AG09309 (cell line): ENCODE measurements at places on chromosomes 16 and 17.

GRCh38 chr17:8935191-8935590, 30.3 kb downstream of the PIK3R5 start:
- no peak for DNase-seq

DNA sequence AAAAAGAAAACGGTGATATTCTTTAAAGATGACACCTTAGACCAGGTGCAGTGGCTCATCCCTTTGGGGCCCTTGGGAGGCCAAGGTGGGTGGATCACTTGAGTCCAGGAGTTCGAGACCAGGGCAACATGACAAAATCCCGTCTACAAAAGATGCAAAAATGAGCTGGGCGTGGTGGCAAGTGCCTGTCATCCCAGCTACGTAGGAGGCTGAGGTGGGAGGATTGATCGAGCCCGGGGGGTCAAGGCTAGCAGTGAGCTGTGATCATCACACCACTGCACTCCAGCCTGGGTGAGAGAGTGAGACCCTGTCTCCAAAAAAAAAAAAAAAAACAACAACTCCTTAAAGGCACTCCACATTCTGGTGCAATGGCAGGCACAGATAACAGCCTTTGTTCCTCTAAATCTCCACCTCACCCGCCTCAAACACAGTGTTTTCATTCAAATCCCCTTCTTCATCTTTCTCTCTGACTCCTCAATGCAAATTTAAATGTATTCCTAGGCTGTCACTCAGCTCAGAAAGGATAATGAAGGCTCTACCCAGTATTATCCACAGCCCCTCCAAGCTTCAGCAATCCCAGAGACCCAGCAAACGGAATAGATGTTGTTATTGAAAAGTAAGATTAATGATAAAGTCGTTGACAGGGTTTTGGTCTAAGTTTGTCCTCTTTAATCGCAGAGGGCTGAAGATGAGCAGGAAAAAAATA, 56.2 kb upstream of the CACNG5 start:
- no peak for DNase-seq

GRCh38 chr17:81714412-81715106, 2.5 kb downstream of the SLC25A10 start:
- DNase-seq = no peak

GRCh38 chr16:49631187-49632041, 224.5 kb downstream of the ZNF423 start:
- peak; percentile 61 for DNase-seq

- DNase-seq = no peak
Observed at GRCh38 chr17:5661491-5662125, 77.3 kb upstream of the NLRP1 start.

- no peak for DNase-seq
Observed at GRCh38 chr17:60398227-60398959, 6.5 kb upstream of the USP32 start.

GRCh38 chr17:74011966-74012365, 191.5 kb upstream of the RPL38 start:
- DNase-seq = no peak

GRCh38 chr17:19614900-19615299, 33.7 kb upstream of the ALDH3A2 start:
- no peak for DNase-seq

DNA sequence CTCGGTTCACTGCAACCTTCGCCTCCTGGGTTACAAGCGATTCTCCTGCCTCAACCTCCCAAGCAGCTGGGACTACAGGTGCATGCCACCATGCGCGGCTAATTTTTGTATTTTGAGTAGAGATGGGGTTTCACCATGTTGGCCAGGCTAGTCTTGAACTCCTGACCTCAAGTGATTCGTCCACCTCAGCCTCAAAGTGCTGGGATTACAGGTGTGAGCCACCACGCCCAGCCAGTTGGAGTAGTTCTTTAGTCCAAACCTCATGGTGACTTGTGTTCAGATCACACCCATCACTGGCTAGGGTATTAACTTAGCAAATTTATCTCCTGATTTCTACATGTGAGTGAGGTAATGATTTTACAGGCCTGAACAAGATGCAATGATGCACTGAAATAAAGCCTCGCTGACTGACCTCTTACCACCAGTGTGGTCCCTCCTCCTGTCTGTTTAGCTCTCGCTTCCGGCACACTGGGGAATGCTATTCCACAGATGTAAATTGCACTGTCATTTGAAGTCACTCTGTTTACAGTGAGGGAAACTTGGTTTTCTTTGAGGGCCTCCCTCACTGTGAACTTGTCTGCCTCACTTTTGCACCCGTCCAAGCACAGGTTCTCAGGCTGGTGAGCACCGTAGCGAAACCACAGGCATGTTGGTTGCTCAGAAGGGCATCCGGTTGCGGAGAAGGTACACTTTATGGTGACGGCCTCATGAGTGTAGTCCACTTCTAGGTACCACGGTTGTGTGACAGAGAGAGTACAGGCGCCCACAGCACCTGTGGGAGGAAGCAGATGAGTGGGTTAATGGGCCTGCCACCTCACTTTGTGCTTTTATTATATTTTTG, 5.5 kb downstream of the IGSF6 start:
- DNase-seq = no peak

- no peak for DNase-seq
Observed at GRCh38 chr16:4309833-4310266, 6.0 kb upstream of the GLIS2 start.

DNA sequence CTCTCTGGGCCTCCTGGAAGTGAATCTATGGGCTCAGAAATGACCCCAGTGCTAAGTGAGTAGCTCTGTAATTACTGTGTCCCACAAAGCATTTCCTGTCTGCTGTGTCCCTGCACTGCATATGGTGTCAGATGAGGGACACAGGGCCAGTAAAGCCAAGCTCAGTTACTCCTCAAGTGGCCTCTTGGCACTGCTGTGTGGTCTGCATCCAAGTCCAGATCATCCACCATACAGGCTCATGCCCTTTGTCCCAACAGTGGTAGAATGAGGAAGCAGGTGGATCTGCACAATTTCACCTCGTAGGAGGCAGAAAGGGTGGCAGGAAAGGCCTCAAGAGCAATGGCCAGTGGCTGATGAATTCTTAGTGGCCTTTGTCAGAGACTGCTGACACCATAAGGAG, 146.8 kb downstream of the SOX9 start:
- no peak for DNase-seq

- no peak for DNase-seq
Observed at GRCh38 chr17:47741793-47742145, 8.7 kb downstream of the TBX21 start.

GRCh38 chr17:75110234-75110937, 617 bp downstream of the ARMC7 start:
- no peak for DNase-seq

- DNase-seq = no peak
Observed at GRCh38 chr16:69368866-69369265, 16.9 kb downstream of the TERF2 start.

DNA sequence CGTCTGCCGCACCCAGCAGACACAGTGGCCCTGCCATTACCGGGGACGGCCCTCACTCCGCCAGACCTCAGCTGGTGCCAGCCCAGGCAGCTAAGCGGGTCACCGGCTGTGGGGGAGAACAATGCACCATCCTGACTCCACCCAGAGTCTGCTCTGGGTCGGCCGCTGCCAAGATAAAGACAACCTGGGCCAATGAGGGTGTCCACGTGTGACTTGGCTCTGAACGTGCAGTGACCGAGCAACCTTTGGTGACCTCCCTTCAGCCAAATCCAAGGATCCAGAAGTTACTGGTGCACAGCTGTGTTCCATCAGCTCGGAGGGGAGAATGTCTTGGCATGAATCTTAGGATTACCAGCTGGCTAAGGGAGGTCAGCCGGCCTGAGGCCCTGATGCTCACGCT, 155.9 kb downstream of the NTN1 start:
- DNase-seq = no peak

- DNase-seq = no peak
Observed at GRCh38 chr16:976389-976931, 5.1 kb upstream of the SOX8 start.

- DNase-seq = no peak
Observed at GRCh38 chr16:88069397-88070168, 118.3 kb downstream of the BANP start.

DNA sequence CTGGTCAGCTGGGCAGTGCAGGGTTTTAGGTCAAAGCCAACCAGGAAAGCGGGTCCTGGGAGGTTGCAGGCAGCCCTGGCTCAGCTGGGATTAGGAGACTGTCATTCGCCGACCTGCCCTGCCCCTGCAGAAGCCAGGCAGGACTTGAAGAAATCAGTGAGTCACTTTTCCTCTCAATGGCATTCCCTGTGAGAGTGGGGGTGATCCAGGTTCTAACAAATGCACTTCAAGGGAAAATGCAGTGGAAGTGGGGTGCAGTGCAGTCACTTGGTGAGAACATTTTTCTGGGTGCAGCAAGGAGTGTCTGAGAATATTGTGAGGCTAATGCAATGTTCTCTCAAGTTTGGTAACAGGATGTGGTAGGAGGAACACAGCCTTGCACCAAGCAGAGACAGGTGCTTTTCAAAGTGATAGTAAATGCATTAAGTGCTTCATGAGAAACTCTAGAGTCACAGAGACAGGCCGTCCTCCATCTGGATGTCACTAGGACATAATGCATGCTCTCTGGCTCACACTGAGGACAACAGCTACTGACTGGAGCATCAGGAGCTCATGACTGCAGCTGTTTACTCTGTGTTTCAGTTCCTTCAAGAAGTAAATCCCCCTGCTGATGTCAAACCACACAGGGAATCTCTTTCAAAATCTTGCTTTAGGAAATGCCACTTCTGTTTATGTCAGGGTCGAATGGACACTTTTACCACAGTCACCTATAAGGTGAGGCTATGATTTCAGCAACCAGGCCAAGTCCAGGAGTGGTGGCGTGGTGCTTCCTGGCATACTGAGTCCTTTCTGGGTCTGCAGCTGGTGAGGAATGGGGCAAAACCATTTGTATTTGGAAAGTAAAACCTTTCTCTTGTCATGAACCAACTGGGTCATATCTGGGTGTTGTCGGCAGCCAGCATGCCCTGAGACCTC, 16.7 kb downstream of the CDK5R1 start:
- DNase-seq = no peak

DNA sequence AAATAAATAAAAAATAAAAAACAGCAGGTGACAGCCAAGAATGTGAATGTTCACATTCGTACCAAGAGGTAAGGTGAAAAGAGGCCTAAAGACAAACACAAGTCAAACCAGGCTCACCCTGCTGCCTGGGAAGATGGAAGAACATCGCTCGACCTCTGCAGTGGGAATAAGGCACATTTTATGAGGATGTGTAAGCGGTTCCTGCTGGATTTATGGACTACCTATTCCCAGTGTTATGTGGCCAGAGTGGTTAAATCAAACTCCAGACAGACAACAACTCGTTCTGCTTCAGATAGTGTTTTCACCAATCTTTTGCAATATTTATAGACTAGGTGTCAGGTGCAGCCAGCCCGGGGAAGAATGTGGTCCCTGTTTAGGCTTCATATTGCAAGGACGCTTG, 215.0 kb upstream of the HSBP1 start:
- DNase-seq = no peak

- no peak for DNase-seq
Observed at GRCh38 chr17:63558441-63558840, 8.2 kb downstream of the DCAF7 start.

DNA sequence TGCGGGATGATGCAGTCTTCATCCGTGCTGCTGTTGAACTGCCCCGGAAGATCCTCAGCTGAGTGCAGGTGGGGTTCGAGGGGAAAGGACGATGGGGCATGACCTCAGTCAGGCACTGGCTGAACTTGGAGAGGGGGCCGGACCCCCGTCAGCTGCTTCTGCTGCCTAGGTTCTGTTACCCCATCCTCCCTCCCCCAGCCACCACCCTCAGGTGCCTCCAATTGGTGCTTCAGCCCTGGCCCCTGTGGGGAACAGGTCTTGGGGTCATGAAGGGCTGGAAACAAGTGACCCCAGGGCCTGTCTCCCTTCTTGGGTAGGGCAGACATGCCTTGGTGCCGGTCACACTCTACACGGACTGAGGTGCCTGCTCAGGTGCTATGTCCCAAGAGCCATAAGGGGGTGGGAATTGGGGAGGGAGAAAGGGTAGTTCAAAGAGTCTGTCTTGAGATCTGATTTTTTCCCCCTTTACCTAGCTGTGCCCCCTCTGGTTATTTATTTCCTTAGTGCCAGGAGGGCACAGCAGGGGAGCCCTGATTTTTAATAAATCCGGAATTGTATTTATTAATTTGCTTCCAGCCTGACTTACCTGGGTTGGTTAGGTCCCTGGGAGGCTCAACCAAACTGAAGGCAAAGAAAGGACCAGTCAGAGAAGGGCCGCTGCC, 5.8 kb downstream of the TRAF4 start:
- no peak for DNase-seq

- no peak for DNase-seq
Observed at GRCh38 chr17:76237859-76238313, 2.4 kb downstream of the RNF157 start.

DNA sequence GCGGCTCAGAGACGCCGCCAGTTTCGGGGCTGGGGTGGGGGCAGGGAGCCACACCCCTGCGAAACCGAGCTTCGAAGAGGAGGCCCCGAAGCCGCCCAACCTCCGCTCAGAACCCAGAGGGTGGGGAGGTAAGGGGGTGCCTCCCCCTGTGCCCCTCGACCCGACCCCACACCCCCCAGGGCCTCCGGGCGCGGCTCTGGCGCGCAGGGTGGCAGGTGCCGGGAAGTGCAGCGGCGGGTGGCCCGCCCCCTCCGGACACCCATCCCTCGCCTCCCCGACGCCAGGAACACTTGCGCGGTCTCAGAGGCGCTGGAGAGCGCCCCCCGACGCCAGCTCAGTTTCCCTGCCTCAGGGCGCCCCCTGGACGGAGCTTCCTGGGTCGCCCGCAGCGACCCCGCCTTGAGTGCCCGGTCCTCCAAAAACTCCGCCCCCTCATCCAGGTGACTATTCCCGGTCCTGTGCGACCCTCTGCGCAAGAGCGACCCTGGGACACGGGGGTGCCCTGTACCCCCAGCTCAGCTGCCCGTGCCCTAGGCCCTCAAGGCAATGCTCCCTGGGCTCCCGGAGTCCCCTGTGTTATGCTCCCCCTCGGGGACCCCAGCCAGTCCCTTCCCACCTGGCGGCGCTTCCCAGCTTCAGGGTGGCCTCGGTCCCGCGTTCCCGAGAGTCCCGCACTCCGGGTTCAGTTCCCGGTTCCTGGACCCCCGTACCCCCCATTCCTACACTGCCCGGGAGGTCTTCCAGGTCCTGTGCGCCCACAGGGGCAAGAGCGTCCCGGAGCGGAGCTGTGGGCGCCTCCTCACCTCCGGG, 562 bp downstream of the PPL start:
- DNase-seq = no peak

GRCh38 chr17:33200587-33200986, 92.5 kb downstream of the ASIC2 start:
- no peak for DNase-seq

DNA sequence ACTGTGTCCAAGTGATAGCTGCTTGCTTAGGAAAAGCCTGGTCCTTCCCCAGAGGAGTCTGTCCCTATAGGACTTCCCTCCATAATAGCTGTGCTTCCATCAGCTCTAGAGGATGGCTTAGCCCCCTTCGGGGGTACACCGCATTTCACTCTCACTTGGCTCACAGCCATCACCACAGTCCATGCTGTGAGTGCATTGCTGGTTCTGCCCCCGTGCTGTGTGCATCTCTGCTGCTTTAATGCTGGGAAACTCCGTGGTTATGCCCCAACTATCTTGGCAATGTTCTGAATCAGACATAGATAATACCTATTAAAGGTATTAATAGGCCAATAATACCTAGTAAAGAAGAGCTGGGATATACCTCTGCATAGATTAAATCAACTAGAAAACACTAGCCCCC, 58.3 kb downstream of the SIAH1 start:
- no peak for DNase-seq
